ENCODE measurements at places on chromosomes 6 and 20.

GRCh38 chr6:121497970-121498375, 62.5 kb downstream of the GJA1 start:
- ATAC-seq, result no peak

DNA sequence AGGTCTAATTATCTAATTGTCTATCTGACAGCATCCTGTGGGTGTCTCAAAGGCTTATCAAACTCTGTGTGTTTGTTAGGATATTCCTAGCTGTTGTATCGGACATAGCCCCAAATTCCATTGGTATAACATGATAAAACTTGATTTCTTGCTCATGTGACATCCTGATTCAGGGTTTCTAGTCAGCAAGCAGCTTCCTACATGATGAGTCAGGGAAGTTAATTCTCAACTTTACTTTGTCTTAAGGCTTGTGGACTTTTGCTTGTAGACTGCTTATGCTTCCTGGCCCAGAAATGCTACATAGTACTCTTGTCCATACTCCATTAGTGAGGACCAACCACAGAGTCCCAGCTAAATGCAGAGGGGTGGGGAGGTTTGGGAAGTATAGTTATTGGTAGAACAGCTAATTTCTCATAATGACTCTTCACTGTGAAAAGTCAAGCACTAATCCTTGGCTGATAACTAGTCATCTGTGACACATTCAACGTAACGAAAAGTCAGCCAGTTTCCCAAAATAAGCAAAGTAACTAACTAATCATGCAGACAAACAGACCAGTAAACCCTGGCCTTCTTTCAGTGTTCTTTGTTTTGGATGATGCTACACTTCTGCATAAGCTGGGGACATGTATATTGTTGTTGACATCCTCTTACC, 25.8 kb downstream of the NKAIN2 start:
- no peak for ATAC-seq

- ATAC-seq, result no peak
Measured at GRCh38 chr6:56986611-56987010, 31.7 kb downstream of the BEND6 start.

DNA sequence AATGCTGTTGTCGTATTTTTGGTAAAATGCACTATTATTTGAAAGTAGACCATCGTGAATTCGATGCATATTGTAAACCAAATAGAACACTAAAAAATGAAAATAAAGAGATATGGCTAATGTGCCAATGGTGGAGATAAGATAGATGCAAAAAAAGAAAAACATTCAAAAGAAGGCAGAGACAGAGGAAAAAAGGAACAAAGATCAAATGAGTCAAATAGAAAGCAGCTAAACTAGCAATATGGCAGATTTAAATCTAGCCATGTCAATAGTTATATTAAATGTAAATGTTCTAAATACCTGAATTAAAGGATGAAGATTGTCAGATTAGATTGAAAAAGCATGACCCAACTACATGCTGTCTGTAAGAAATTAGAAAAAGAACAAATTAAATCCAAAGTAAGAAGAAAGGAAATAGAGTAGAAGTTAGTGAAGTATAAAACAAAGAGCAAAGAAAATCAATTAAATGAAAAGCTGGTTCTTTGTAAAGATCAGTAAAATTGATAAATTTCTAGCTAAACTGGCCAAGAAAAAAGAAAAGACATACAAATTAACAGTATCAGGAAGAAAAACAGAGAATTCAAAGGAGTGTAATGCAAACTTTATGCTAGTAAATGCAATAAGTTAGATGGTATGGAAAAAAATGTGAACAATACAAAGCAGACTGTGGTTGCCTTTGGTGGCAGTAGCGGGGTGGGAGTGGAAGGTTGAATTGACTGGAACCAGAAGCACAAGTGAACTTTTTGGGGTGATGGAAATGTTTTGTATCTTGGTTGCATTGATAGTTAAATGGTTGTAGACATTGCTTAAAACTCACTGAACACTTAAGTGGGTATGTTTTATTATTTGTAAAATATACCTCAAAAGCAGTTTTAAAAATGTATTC, 44.8 kb downstream of the PTPN1 start:
- peak; percentile 33 for ATAC-seq

DNA sequence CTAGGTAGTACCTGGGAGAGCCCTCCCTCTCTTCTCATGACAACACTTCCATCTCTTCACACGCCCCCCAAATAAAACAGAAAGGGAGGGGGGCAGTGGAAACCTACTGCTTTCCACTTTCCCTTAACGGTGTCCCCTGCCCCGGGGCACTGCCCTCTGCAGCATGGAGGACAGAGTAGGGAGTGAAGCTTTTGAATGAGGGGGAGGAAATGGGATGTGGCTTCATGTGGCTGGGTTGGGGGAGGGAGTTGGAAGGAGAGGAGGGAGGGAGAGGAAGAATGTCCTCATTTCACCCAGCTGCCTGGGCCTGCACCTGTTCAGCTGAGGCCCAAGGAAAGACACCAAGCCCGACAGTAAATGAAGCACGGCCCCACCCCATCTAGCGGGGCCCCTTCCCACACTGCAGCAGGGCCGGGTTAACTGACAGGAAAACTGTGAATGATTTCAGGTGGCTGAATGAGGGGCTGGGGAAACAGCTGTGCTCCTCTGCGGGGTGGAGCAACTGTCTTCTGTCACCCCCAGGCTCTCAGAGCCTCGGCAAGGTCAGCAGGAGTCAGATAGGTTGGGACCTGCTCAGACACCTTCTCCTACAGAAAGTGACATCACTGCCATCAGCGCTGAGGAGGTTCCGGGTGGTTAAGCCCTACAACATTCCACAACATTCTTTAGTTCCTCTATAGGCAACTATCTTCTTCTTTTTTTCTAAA, 40.0 kb upstream of the TAF8 start:
- peak; percentile 62 for ATAC-seq

DNA sequence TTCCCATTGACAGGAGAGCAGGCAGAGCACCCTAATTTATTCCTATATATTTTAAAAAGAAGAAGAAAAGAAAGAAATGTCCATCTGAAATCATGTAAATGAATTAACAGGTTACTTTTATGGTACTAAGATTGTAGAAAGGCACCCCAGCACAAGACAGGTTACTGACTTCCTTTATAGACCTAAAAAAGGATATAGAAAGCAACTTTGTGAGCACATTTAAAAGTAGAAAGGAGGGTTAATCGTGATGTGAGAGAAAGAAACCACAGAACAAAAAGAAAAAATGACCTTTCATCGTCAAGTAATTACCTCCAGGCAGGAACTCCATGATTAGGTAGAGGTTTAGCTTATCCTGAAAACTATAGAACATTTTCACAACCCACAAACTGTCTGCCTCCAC, 29.9 kb downstream of the STK38 start:
- ATAC-seq, result no peak

- no peak for ATAC-seq
Measured at GRCh38 chr6:43746071-43746470, 23.9 kb upstream of the VEGFA start.

DNA sequence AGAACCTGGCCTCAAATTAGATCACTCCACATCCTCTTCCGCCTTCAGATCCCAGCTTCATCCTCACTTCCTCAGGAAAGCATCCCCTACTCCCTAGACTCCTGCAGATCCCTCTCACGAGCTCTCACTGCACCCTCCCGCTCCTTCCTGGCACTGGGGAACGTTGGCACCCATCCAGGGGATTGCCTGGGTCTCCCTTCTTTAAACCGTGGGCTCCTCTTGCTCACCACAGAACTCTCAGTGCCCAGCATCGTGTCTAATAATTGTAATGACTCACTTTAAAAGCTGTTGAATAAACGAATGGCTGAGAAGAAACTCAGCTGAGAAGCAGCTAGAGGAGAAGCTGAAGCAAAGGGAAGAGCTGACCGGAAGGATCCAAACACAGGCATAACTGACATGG, 20.4 kb downstream of the ZC3H12D start:
- ATAC-seq, result peak; percentile 23

DNA sequence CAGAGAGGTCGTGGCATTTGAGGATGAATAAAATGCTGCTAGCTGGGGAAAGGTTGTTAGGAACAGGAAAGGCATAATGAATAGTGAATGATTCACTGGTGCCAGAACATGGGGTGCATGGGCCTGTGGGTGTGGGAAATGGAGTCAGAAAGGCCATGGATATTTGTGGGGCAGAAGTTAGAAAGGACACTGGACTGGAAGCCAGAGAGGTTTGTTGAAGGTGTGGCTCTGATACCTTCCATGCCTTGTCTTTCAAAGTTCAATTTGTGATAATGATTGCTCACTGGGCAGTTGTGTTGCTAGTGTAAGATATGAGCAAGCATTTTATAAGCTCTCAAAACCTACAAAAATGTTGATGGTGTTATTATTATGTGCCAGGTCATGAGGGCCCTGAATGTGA, 32.7 kb downstream of the LRRC1 start:
- ATAC-seq, result no peak

DNA sequence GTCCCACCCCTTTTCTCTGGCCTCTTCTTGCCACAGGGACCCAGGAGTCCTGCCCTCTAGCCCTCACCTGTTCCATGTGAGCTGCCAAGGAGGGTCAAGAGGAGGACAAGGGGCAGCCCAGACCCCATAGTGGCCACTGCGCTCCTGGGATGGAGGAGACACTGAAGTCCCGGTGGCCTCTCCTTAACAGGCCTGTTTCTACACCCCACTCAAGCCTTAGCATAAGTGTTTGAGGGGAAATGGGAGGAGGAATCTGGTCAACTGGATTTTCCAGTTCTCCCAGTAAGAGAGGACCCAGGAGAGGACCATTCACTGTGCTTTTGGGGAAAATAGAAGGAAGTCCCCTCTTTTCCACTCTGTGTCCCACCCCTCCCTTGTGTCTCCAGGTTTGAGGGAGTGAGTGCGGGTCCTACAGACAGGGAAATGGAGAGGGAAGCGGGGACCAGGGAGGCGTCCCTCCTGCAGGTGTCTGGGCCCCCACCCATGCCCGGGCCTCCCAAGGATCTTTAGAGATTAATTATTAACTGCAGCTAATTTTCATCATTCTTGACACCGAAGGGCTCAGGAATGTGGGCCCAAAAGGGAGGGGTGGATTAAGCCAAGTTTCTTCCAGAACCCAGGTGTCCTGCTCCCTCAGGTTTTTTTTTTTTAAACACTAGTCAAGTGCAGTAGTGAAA, at the start of gene SFTA2:
Gene SFTA2, minus strand, starts transcription at position 202 of the 677 bp plus-strand sequence. Its CDS starts 74 bp downstream, at position 128.
- ATAC-seq, result no peak

GRCh38 chr6:42505385-42505718, 53.6 kb upstream of the TRERF1 start:
- ATAC-seq, result peak; percentile 55

Measured in activated T-helper 17 cell treated with anti-CD3 and anti-CD28 coated beads, Interleukin-2, amount 50 U/mL, for 72 hours (primary cell).